ENCODE measurements at places on chromosomes 13 and 19. TPM values are rescaled to one million over a fixed set of nuclear protein-coding genes. Genes with fewer than 3 reads are reported as not detected.

DNA sequence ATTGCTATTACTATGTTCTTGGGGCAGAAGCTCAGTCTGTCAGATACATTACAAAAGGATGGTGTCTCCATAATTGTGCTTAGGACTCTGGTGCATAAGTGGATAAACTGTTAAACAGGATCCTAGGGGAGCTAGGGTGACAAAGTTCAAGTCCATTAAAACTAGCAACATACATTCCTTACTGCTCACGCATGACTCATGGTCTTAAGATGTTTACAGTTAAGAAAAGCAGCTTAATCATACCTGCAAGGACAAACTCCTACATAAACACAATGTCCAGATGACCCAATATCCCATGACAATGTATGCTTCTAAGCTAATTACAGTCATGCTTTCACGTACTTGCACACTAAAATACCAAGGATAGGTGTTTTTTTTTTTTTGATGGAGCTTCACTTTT is 3.5 kb upstream of the ZNF701 start:
- no peak for DNase-seq
- peaks cover 14% of the 10 kb centered on the region for H3K4me1 ChIP-seq
- H3K4me3 ChIP-seq: no peak overlapping the region
- no peaks in the 10 kb centered on the region for H3K27me3 ChIP-seq
- no peak overlapping the region for H3K27ac ChIP-seq
- H3K36me3 ChIP-seq: no peaks in the 10 kb centered on the region

- H3K4me1 ChIP-seq: no peaks in the 10 kb centered on the region
- no peak for DNase-seq
- H3K27me3 ChIP-seq: no peaks in the 10 kb centered on the region
- no peak overlapping the region for H3K27ac ChIP-seq
- H3K36me3 ChIP-seq: no peaks in the 10 kb centered on the region
These were observed 36.4 kb upstream of the SERPINE3 start for GRCh38 chr13:51303063-51303552.

GRCh38 chr13:31878495-31878894 is 139.2 kb downstream of the RXFP2 start:
- no peak for DNase-seq
- no peak overlapping the region for H3K4me3 ChIP-seq
- no peaks in the 10 kb centered on the region for H3K36me3 ChIP-seq
- no peaks in the 10 kb centered on the region for H3K4me1 ChIP-seq
- H3K27ac ChIP-seq: no peak overlapping the region
- no peaks in the 10 kb centered on the region for H3K27me3 ChIP-seq

GRCh38 chr13:100274942-100275506 is 186.1 kb downstream of the PCCA start:
- no peak overlapping the region for H3K4me3 ChIP-seq
- no peak for DNase-seq
- no peaks in the 10 kb centered on the region for H3K27me3 ChIP-seq
- peaks cover 1% of the 10 kb centered on the region for H3K36me3 ChIP-seq
- H3K27ac ChIP-seq: no peak overlapping the region

DNA sequence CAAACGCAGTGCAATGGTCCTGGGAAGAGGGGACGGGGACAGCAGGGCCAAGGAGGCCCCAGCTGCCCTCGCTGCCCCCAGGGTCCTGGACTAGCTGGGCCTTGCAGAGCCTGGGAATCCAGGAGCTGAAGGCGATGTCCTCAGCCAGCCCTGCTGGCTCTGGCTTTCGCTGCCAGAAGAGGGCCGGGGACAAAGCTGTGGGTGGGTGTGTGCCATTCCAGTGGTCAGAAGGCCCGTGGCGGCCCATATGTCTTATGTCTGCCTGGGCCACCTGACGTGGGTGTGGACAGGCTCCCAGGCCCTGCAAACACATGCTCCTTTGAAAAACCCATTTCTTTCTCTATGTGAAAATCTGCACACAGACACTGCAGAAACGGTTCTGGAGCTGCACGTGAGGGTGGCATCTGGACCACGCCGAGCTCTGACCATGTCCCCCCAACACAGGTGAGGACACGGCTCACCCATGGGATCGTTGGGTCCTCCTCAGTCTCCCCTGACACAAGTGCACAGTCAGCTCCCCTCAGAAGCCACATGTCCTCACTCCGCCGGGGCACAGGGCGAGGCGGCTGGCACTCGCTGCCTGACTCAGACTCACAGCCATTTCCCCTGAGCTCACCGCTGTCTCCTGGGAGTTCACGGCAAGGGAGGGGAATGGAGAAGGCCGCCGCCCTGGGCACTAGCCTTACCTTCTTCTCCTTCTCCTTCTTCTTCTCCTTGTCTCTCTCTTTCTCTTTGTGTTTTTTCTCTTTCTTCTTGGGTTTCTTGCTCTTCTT is 16.9 kb downstream of the IZUMO4 start:
- no peaks in the 10 kb centered on the region for H3K27me3 ChIP-seq
- H3K4me1 ChIP-seq: no peaks in the 10 kb centered on the region
- no peak overlapping the region for H3K27ac ChIP-seq
- H3K4me3 ChIP-seq: no peak overlapping the region
- no peaks in the 10 kb centered on the region for H3K36me3 ChIP-seq

- H3K27ac ChIP-seq: no peak overlapping the region
- H3K4me3 ChIP-seq: no peak overlapping the region
- no peak for DNase-seq
These were observed 2.9 kb downstream of the EDNRB start for GRCh38 chr13:77915686-77916085.

- H3K4me1 ChIP-seq: no peaks in the 10 kb centered on the region
- no peak overlapping the region for H3K27ac ChIP-seq
- no peaks in the 10 kb centered on the region for H3K27me3 ChIP-seq
- no peaks in the 10 kb centered on the region for H3K36me3 ChIP-seq
These were observed 234.8 kb downstream of the ENOX1 start for GRCh38 chr13:43551897-43552456.

GRCh38 chr13:109941951-109942350 is 155.6 kb upstream of the IRS2 start:
- H3K4me3 ChIP-seq: no peak overlapping the region
- no peaks in the 10 kb centered on the region for H3K36me3 ChIP-seq
- no peaks in the 10 kb centered on the region for H3K4me1 ChIP-seq
- no peaks in the 10 kb centered on the region for H3K27me3 ChIP-seq
- H3K27ac ChIP-seq: no peak overlapping the region

GRCh38 chr13:46580362-46580839 is 27.4 kb downstream of the LRCH1 start:
- no peaks in the 10 kb centered on the region for H3K27me3 ChIP-seq
- peaks cover 3% of the 10 kb centered on the region for H3K36me3 ChIP-seq
- H3K4me3 ChIP-seq: no peak overlapping the region
- no peak overlapping the region for H3K27ac ChIP-seq

GRCh38 chr13:37476874-37477273 is 121.7 kb downstream of the POSTN start:
- no peaks in the 10 kb centered on the region for H3K27me3 ChIP-seq
- H3K36me3 ChIP-seq: no peaks in the 10 kb centered on the region
- no peaks in the 10 kb centered on the region for H3K4me1 ChIP-seq
- H3K27ac ChIP-seq: no peak overlapping the region
- no peak for DNase-seq

DNA sequence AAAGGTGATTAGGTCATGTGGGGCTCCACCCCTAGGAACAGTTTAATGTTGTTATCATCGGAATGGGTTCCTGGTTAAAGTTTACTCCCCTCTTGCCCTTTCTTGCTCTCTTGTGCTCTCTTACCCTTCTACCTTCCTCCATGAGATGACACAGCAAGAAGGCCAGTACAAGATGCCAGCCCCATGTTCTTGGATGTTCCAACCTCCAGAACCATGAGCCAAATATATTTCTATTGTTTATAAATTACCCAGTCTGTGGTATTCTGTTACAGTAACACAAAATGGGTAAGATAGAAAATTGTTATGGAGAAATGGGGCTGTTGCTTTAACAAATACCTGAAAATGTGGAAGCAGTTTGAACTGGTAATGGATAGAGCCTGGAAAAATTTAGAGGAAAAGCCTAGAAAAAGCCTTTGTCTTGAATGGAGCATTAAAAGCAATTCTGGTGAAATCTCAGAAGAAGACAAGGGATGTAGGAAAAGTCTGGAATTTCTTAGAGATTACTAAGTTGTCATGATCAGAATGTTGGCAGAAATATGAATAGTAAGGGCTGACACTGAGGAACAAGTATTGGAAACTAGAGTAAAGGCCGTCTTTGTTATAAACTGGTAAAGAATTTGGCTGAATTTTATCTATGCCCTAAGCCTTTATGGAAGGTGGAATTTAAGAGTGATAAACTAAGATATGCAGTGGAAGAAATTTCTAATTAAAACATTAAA is 53.5 kb upstream of the TSC22D1 start:
- no peaks in the 10 kb centered on the region for H3K4me1 ChIP-seq
- no peak for DNase-seq
- no peaks in the 10 kb centered on the region for H3K36me3 ChIP-seq
- H3K27ac ChIP-seq: no peak overlapping the region
- H3K4me3 ChIP-seq: no peak overlapping the region

DNA sequence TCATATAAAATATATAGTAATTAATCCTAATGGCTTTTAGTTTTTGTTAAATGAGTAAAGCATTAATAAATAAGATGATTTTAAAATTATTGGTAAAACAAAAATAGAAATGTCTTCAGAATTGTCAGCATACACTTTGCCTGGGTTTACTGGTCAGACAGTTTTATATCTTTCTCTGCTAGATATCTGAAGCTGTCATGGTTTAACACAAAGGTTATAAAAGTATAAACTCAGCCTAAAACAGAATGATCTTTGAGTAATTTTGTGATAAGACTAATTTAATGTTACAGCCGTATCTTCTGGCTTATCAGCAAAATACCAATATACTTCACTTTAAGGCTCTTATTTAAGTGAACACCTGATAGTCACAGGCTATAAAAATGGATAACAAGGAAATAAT is 17.8 kb upstream of the NAA16 start:
- no peak overlapping the region for H3K4me3 ChIP-seq
- no peak for DNase-seq
- no peaks in the 10 kb centered on the region for H3K4me1 ChIP-seq
- no peaks in the 10 kb centered on the region for H3K27me3 ChIP-seq
- H3K27ac ChIP-seq: no peak overlapping the region

DNA sequence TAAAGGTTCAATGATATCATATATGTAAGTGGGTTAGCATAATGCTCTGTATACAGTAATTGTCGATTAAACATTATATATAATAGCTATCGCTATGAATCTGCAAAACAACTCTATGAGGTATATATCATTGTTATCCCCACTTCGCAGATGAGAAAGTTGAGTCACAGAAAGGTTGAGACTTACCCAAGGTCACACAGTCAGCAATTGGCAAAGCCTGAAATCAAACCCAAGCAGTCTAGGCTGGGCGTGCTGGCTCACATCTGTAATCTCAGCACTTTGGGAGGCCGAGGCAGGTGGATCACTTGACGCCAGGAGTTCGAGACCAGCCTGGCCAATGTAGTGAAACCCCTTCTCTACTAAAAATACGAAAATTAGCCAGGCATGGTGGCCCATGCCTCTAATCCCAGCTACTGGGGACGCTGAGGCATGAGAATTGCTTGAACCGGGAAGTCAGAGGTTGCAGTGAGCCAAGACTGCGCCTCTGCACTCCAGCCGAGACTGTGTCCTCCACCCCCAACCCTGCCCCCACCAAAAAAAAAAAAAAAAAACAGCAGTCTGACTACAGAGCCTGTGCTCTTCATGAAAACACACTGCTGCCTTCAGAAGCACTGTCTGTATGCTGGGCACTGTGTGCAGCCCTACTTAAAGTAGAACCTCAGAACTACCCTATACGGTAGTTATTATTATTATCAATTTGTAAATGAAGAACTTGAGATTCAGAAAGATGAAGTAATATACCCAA is 1.3 kb downstream of the HSPBP1 start:
- H3K36me3 ChIP-seq: peaks cover 14% of the 10 kb centered on the region
- H3K4me1 ChIP-seq: peaks cover 74% of the 10 kb centered on the region
- DNase-seq: no peak
- H3K27me3 ChIP-seq: peaks cover 7% of the 10 kb centered on the region

DNA sequence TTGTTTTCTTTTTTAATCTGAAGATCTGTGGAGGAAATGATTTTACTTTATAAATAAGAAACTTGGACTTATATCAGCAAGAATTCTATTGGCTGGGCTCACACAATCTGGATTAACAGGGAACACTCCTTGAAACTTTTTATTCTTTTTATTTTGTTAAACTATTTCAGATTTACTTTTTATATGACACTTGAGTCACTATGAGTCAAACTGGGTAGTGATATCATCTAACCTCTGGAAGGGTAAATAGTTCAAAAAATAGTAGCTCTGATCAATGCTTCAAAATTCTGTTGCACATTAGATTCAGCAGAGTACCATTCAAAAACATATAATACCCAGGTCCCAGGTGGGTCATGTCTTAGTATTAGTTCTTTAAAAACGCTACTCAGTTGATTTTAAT is 55.1 kb upstream of the NBEA start:
- H3K36me3 ChIP-seq: no peaks in the 10 kb centered on the region
- no peaks in the 10 kb centered on the region for H3K4me1 ChIP-seq
- DNase-seq: no peak
- H3K27me3 ChIP-seq: no peaks in the 10 kb centered on the region
- no peak overlapping the region for H3K4me3 ChIP-seq

DNA sequence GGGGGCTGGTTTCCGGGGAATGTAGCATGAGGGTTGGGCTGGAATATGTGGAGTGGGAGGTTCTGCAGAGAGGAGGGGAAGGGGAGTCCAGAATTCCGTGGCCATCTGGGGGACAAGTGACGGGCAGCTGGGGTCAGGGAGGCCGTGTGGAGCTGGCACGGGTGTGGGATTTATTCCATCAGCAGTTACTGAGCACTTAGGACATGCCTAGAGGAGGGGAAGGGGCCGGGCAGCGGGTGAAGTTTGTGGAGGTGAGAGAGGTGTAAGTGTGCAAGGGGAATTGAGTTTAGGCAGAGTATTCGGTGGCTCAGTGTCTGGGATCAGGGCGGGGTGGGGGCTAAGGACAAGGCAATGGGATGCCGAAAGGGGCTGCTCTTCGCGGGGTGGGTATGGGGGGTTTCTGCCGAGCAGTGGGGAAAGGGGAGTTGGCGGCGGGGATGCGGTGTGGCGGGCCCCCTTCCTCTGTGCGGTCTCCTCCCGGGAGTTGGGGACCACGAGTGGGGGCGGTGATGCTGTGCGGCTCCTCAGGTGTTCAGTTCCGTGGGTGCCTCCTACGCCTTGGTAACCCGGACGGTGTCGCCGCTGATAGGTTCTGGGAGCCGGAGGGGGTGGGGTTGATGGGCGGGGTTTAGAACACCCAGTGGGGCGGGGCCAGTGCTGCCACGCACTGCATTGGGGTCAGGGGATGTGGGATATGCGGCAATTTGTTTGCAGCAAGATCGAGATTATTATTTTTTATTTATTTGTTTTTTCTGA is 5.4 kb downstream of the CCDC61 start:
- H3K4me3 ChIP-seq: no peak overlapping the region
- H3K27me3 ChIP-seq: no peaks in the 10 kb centered on the region
- H3K27ac ChIP-seq: no peak overlapping the region
- DNase-seq: peak; percentile 76
- no peaks in the 10 kb centered on the region for H3K36me3 ChIP-seq

The LMTK3 gene
- 0.19 TPM for polyA plus RNA-seq

The TNFAIP8L1 gene
- polyA plus RNA-seq: 9.1 TPM

The GSX1 gene
- polyA plus RNA-seq: not detected
